NCI-H2029 (cell line): ENCODE measurements at places on chromosomes 3 and 15.

DNA sequence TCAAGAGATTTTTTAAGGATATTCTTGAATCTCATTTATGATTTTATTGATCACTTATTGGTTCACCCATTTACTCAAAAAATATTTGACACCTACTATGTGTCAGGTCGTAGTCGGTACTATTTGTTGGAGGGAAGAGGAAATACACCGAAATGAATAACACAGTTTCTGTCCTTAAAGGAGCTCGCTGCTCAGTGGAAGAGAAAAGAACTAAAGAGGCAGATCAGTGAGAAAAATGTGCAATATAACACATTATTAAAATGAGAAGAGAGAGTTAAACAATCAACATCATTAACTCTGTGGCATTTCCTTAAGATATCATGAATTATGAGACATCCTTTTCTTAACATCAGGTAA, 56.1 kb upstream of the ADAMTS9 start:
- DNase-seq = no peak

DNA sequence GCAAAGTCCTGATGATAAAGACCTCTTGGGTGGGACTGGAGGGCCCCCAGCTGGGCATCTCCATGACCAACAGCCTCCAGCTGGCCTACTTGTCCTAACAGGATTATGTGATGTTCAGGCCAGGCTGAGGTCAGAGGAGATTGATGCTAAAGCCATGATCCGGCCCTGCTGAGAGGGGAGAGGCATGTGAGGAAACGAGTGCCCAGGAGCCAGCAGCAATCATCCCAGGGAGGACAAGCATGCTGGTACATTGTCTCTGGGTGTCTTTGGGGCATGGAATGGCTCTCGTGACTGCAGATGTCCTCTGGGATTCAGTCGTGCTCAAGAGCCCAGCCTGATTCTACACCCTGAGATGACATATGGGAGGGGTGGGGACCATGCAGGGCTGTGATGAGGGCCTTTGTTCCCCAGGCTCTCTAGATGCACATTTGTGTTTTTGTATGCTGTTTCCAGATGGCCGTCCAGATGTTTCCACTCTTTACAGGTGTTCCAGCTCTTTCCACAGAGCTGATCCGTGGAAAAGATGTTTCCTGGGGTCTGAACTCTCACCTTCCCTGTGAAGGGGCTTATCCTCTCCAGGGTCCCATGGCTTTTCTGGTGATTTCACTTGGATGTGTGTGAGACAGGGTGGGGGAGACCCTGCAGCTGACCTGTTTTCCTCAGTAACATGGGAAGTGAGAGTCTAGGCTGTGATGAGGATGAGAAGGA, 20.2 kb downstream of the SLC24A1 start:
- no peak for DNase-seq

- no peak for DNase-seq
These were observed 1089.8 kb upstream of the CADM2 start for GRCh38 chr3:83868909-83869567.

DNA sequence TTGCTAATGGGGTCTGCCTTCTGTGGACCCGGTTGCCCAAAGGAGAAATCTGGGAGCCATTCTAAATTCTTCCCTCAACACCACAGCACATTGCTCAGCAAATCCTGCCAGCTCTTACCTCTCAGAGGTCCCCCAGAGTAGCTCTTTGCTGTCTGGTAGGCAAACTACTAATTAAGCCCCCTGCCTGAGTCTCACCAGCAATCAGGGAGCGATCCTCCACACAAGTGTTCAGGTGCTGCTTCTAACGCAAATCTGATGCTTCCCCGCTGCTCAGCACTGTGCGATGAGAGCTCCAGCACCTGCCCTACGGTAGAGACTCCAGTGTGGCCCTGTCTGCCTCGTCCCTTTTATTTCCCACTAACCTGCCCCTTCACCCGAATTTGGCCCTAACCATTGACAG, 60.5 kb downstream of the HCN4 start:
- no peak for DNase-seq

DNA sequence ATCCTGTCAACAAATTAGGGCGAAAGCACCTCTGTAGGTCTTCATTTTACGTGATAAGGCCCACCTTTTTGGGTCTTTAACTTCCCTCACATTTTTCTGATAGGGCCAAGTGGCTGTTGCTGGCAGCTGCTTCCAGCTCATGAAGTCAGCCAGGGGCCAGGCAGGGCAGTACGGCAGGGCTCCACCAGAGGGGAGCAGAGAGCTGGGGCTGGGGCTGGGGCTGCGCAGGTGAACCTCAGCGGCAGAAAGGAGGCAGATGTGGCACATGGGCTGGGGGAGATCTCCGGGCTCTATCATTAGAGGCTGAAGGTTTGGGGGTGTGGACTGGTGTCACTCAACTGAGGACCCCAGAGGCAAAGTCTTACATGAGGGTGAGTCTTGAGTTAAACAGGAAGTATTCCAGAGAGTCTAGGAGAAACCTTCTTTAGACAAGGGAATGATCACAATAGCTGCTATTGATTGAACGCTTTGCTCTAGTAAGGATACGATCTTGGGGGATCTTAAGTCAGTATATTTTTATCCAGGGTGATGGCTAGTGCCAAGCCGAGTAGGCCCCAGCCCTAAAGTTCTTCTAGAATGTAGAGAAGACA, 62.8 kb upstream of the MEX3B start:
- DNase-seq = peak; percentile 38

- DNase-seq = no peak
These were observed 171.7 kb downstream of the FNDC3B start for GRCh38 chr3:172211123-172211522.

DNA sequence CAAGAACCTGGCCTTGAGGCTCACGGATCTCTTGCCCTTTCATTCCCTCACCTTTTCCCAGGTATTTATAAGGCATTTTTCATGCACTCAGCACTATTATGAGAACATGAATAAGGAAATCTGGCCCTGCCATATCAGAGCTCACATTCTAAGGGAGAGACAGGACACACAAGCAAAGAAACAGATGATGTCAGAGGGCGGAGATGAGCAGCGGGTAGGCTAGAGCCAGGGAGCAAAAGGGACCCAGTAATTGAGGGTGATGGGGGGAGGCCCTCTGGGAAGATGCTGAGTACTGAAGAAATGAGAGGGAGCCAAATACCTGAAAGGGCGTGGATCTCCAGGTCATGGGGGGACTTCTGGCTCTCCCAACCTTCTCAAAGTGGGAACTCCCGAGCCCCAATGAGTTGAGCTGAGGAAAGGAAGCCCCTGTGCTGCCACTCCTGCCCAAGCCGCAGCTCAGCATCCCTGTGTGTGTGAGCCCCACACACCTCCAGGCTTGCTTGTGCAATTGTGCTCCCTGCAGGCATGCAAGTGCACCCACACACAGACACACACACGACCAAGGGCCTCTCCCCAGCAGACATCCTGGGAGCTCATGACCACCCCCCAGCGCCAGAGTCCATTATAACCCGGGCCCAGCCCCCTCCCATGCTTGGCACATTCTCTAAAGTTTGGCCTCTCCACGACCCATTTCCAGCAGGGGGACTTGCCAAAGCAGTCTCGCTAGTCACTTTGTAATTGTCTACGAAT, 81.4 kb upstream of the PXYLP1 start:
- DNase-seq = no peak

DNA sequence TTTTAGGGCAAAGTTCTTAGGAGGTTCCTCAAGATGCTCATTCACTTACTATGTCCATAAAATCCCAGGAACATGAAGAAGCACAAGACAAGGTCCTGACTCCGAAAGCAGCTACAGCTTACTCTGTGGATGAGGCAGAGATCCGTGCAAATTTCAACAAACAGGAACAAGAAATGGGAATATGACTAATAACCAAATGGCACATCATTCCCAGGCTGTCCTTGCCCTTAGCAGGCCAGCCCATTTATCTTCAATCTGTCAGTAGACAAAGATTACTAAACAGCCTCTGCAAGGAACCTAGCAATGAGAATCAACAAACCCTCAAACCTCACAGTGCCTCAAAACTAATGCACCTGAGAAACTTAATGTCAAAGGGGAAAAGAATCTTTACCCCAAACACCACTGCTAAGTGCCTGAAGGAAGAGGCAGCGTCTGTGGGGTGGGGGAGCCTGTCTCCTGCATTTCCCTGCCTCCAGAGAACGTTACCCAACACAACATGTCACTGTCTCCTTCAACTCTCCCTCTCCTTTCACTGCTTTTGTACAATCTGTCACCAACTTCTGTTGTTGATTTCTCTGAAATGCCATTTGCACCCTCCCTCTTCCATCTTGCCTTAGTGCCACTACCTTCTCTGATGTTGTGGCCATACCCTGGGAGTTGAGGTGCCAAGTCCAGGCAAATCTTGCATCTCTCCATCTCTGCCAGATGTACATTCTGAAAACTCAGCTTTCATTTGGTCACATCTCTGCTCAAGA, 4.8 kb downstream of the TNFAIP8L3 start:
- DNase-seq = no peak

GRCh38 chr3:8963137-8963853, at the start of gene RAD18:
Gene RAD18, minus strand, starts transcription at chr3:8963472. Its CDS starts 87 bp downstream, at chr3:8963385.
- DNase-seq = peak; percentile 88

DNA sequence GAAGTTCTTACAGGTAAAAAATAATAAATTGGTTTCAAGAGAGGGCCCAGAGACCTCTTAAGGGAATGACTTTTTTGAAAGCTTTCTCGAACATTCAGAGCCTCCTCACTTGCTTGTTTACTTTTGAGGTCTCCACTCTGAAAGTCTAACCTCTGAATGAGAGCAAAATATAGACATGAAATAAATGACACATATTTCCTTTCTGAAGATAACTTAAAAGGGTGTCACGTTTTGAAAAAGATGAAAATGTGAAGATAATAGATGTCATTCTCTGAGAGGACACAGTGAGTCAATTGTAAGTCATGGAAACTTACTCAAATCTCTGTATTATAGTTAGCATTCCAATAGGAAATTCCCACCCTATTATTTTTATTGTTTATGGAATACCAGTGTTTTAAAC, 44.6 kb downstream of the HACD2 start:
- no peak for DNase-seq

- no peak for DNase-seq
These were observed 125.9 kb downstream of the NECTIN3 start for GRCh38 chr3:111197485-111197884.

GRCh38 chr3:38454178-38454883, 641 bp downstream of the ACVR2B start:
- peak; percentile 53 for DNase-seq

GRCh38 chr15:58511599-58511987, 79.8 kb downstream of the LIPC start:
- DNase-seq = no peak

DNA sequence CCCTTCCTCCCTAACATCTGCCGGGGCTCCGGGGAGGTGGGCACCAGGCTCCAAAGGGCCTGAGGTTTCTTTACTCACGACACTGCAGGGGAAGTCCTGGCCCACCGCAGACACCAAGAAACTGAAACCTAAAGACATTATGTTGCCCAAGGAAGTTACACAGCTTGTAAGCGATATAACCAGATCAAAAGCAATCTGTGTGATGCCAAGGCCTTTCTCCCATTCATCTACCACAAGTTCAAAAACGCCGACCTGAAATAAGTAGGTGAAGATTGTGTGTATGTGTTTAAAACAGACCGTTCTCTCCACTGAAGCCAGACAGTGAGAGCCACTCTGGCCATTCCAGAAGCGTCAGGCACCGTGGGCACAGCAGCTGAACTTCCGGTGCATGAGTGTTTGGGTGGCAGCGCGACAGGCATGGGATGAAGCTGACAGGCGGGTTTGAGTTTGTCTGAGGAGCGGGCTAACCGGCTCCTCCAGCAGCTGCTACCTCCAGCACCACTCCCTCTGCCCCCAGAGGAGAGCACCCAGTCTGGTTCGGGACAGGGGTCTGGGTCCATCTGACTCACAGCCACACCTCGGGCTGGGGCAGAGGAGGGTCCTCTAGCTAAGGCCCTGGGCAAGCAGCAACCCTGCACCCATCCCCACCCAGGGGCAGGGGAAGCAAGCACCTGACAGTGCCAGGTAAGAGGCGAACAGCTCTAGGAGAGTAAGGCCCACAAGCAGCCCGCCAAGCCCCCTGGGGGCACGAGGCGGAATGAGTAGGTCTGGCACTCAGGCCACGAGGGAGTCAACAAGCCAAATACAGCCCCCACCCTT, 1.3 kb downstream of the TNK2 start:
- peak; percentile 59 for DNase-seq

GRCh38 chr3:10546181-10546624, 40.8 kb upstream of the ATP2B2 start:
- no peak for DNase-seq

DNA sequence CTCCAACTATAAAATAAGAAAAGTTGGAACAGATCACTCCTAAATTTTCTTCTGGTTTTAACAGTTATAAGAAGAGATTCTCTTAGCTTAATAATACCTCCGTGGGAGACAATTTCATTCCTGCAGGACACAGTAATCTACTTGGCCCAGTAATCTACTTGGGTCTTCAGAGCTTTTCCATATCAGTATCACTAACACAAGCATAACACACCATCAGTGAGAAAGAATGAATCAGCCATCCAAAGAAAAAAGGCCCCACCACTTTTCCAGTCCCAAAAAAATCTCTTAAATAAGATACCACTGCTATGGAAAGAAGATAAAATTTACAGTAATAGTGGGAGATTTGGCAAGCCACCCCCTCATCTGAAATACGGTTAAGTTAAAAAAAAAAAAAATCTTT, 20.2 kb downstream of the SIN3A start:
- DNase-seq = no peak

DNA sequence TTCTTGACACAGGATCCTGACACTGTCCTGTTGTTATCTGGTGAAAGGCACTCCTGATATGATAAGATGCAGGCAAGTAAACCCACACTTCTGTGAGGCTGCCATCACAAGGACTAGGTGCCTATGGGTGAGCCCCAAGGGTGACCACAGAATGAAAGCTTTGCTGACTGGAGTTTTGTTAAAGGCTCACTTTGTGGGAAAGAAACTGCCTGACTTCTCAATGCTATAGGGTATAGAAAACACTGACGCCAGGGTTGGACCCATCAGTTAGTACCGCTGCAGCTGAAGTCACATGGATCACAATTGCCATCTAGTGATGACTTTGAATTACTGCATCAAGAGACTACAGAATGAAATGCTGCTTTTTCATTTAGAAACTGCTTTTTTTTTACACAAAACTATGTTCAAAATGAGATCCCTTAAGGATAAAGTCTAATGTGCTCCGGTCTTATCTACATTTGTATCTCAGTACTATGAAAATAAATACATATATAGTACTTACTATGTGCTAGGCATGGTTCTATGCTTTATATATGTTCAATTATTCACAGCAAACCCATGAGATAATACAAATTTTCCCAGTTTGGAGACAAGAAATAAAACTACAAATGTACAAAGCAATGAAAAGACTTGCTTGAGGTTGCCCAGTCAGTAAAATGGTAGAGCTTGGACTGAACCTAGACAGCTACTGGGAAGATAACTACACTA, 64.2 kb upstream of the CMSS1 start:
- peak; percentile 3 for DNase-seq

- no peak for DNase-seq
These were observed 26.4 kb downstream of the RTF1 start for GRCh38 chr15:41443275-41443674.

- DNase-seq = no peak
These were observed 84.2 kb upstream of the BHLHE40 start for GRCh38 chr3:4894891-4895530.

GRCh38 chr15:51054535-51054934, 40.2 kb downstream of the TNFAIP8L3 start:
- DNase-seq = no peak
